ENCODE measurements at places on chromosomes 7 and 10.
A peak's percentile ranks its signal among the peaks of the same experiment; 100 is the strongest.

DNA sequence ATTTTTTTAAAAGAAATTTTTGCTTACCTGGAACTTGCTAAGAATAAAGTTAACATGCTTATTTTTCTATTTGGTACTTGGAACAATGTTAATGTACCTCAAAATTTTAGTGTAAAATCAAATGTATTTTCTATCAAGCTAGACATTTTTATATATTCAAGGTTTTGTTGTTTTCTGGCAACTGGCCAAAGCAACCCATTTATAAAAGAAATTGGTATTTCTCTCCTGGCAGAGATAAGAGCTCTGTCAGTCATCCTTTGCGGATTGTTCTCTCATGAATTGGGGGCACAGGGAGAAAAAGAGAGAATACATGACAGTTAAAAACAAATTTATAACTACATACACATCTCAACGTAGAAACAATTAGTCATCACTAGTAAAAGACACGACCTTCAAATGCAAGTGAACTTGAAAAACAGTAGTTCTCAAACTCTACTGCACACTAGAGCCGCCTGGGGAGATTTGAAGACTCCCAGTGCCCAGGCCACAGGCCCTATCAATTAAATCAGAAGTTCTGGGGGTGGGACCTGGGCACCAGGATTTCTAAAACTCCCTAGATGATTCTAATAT, 152.4 kb upstream of the LAMB4 start:
- no peak for DNase-seq

DNA sequence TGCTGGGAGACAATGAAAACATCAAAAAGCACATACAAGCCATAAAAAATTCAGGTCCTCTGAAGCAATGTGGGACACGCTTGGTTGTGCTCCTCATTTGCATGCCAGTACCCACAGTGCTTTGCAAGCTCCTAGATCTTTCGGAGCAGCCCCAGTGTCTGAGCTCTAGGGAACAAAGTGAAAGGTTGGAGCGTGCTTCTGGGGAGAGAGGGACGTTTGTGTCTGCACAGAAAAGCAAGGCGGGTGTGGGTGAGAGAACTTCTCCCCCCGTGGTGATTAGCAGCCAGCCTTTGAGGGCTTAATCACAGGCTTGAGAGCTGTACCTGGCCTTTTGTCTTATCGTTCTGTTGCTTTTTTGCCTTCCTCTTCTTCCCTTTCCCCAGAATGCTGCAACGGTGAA, 76.7 kb upstream of the HABP2 start:
- DNase-seq, result no peak

DNA sequence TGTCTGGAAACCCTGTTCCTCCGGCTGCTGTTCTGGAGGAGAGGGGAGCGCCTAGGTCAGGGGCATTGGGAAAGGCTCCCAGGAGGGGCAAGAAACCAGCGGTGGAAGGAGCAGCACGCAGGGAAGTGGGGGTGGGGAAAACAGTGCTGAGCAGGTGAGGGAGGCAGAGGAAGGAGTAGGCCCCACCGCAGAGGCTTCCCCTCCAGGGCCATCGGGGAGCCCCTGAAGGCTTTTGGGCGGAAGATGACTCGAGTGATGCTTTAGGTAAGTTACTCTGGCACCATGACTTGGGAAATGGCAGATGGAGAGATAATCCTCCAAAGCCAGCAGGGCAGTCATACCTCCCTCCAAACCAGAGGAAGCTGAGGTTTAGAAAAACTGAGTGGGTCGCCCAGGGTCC, 106.5 kb upstream of the ANLN start:
- no peak for DNase-seq

GRCh38 chr10:133281084-133281483, 4.4 kb upstream of the ADAM8 start:
- DNase-seq, result no peak

DNA sequence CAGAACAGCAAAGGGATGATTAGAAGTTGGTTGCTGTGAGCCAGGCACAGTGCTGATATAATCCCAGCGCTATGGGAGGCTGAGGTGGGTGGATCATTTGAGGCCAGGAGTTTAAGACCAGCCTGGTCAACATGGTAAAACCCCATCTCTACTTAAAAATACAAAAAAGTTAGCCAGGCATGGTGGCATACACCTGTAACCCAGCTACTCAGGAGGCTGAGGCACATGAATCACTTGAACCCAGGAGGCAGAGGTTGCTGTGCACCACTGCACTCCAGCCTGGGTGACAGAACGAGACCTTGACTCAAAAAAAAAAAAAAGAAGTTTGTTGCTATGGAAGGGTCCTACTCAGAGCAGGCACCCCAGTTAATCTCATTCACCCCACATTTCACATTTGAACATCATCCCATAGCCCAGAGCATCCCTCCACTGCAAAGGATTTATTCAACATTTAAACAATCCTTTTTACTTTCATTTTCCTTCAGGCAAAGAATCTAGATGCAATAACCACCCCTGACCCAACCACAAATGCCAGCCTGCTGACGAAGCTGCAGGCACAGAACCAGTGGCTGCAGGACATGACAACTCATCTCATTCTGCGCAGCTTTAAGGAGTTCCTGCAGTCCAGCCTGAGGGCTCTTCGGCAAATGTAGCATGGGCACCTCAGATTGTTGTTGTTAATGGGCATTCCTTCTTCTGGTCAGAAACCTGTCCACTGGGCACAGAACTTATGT, 4.1 kb downstream of the IL6 start:
- DNase-seq, result no peak

GRCh38 chr10:15238555-15239335, 70.3 kb upstream of the NMT2 start:
- DNase-seq, result no peak

GRCh38 chr7:157907091-157907490, 570.3 kb downstream of the DNAJB6 start:
- DNase-seq, result no peak

GRCh38 chr10:94363251-94363565, 469 bp upstream of the NOC3L start:
- DNase-seq, result no peak

- DNase-seq, result no peak
These were observed 52.8 kb downstream of the CUBN start for GRCh38 chr10:17076626-17077345.

DNA sequence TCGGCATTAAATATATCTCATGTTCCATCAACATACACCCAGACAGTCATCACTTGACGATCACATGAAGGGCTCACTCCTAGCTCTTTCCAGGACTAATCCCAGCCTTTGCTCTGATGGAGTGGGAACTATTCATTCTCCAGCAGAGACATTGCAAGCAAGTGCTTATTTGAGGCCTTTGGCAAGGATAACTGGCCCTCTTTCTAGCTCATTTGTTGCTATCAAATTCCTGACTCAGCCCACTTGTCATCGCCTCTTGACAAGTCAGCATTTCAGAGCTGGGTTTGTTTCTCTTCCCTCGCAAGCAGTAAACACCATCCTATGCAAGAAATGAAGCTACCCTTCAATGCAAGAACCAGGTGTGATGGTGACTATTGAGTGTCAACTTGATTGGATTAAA, 1165.7 kb upstream of the AUTS2 start:
- DNase-seq, result no peak

DNA sequence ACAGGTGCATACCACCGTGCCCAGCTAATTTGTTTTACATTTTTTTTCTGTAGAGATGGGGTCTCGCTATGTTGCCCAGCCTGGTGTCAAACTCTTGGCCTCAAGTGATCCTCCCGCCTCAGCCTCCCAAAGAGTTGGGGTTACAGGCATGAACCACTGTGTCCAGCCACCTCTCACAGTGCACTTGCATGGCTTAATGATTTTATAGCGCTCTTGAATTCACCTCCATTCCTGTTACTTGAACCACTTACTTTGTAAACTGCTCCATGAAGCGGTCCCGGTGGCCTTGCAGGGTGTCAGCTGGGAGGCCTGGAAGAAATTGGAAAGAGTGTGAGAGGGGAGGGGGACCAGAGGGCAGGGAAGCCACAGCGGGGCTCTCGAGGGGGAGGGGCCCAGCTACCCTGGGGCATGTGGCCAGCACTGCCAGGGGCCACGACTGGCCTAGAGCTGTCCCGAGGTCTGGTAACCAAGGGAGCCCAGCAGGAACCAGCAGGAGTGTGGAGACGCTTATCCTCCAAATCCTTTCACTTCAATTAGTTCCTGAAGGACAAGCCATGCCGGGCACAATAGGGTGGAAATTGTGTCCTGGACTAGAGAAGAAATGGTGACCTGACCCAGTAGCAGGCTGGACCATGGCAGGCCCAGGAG, 76.0 kb downstream of the SPDYE5 start:
- no peak for DNase-seq

- no peak for DNase-seq
These were observed 66.9 kb upstream of the FHIP2A start for GRCh38 chr10:114754445-114755320.

- no peak for DNase-seq
These were observed 430.8 kb downstream of the PLXNA4 start for GRCh38 chr7:132145466-132145865.

DNA sequence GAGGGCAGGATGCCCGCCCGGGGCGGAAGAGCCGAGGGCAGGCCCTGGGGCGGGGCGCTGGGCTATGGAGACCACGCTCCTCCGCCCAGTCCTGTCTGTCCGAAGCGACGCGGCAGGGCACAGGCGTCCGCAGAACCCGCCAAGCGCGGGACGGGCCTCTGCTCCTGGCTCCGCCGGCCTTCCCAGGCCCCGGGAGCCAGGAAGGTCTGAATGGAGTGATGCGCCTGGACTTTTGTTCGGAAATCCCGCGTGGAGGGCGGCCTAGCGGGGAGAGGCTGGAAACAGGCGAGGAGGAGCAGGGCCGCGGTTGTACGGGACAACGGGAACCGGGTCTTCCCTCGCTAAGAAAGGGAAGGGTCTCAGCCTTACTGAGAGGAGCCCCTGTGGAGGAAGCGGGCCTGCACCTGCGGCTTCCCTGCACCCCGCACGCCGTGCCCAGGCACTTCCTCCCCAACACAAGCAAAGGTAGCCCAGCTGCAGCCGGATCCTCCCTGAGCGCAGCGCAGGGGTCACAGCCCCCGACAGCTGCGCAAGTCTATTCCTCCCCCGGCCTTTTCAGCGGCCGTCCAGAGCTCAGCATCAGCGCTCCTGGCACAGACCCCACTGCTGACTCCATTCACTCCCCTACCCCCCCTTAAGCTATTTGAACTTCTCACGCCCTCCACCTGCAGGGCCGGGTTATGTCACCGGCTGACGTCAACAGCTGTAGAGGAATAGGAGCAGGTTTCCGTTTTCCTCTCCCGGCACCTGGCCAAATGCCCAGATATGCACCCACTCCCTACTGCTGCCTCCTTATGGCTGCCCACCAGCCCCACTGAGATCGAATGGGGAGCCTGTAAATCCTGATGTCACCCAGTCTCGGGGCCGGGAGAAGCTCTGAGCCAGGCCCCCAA, 143.2 kb upstream of the RET start:
- peak; percentile 59 for DNase-seq

DNA sequence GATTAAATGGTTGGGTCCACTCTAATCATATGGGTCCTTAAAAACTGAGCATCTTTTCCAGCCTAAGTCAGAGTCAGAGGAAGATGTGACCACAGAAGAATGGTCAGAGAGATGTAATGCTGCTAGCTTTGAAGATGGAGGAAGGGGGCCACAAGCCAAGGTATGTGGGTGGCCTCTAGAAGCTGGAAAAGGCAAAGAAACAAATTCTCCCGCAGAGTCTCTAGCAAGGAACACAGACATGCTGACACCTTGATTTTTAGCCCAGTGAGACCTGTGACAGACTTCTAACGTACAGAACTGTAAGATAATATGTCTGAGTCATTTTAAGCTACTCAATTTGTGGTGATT, 1.5 kb upstream of the EXOC6 start:
- no peak for DNase-seq

DNA sequence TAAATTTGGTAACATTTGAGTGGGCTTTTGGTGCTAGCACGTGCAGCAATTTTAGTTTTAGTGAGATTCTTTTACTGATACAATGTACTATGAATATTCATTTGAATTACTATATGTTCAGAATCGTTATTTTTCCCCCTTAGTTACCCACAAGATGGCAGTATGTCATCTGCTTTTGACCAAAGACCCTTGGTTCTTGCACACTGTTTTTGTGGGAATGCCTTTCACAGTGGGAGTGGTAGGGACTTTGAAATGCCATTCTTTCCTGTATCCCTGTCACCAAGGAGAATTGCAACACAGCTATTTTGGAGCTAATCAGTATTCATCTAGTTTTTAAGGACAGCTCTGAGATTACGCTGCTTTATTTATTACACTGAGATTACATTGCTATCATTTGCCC, 40.6 kb downstream of the SEC23IP start:
- DNase-seq, result peak; percentile 20

GRCh38 chr10:99325281-99325680, 3.9 kb upstream of the CNNM1 start:
- DNase-seq, result no peak

- no peak for DNase-seq
These were observed 298.5 kb downstream of the NEBL start for GRCh38 chr10:20598590-20598989.

GRCh38 chr7:71186535-71187057, 54.7 kb downstream of the GALNT17 start:
- no peak for DNase-seq

- no peak for DNase-seq
These were observed 49.0 kb upstream of the CALD1 start for GRCh38 chr7:134730411-134730829.

DNA sequence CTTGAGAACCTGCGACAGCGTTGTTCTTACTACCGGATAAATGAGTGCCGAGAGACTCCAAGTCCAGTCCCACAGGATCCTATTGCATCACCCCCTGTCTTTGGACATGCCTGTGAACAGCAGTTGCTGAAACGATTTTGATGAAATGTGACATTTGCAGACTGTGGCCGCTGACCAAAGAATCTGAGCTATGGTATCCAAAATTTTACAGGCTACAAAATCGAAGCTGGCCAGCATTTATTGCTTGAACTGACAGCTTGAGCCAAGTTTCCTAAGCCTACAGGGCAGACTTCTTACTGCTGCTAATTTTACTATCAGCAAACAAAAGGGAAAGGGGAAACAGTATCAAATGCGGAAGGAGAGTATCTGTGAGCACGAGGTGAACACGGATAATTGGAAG, 12.1 kb upstream of the NPVF start:
- DNase-seq, result peak; percentile 72

GRCh38 chr10:86863484-86863842, 94.0 kb downstream of the MMRN2 start:
- DNase-seq, result no peak

- no peak for DNase-seq
These were observed 82.0 kb downstream of the AFAP1L2 start for GRCh38 chr10:114322344-114322743.

GRCh38 chr7:50594136-50594535, 28.9 kb upstream of the DDC start:
- DNase-seq, result no peak

DNA sequence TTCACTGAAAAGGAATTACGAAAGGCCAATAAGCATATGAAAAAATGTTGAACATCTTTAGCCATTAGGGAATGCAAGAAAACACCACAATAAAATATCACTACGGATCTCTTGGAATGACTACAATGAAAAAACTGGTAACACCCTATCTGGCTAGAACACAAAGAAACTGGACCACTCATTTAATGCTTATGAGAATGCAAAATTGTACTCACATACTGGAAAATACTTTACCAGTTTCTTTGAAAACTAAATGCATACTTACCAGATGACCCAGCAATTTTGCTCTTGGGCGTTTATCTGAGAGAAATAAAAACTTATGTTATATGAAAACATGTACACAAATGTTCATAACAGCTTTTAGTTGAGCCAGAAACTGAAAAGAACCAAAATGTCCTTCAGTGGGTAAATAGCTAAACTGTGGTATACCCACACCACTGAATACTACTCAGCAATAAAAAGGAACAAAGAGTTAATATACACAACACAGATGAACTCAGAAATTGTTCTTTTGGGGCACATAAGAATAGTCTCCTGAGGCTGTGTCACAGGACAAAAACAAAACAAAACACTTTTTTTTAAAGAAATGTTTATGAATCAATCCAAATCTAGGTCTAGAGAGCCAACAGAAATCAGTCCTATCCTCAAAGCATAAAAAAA, 23.5 kb downstream of the CNOT4 start:
- no peak for DNase-seq

Data from muscle of arm (tissue), 14 donors.